ENCODE measurements at places on chromosomes 11 and 22.
A peak's percentile ranks its signal among the peaks of the same experiment; 100 is the strongest.

DNA sequence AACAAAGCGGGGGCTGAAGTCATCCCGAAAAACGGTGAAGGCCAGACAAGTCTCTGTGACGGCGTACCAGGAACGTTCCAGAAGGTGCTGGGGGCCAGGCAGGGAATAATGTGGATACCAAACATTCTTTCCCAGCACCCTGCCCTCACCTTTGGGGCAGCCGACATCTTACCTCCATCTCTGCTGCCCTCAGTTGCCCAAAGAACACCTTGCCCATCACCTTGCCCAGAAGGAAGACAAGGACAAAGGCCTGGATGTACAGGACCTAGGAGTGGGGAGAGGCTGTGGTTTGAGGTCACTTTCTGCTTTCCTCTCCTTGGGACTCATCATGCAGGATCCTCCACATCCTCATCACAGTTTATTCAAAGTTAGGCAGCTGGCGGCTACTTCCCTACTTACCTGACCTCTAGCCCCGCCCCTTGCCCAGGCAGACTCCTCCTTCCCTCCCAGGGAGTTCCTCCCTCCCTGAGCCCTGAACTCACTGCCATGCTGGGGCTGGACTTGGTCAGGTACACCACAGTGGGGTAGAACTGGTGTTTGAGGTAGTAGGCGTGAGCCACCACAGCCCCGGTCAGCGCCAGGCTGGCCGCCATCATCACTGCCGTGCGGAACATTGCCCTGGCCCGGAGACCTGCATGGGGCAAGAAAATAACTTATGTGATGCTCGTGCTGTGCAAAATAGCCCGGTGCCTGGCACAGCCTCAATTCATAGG is 1.2 kb downstream of the SYVN1 start:
- no peak for DNase-seq

DNA sequence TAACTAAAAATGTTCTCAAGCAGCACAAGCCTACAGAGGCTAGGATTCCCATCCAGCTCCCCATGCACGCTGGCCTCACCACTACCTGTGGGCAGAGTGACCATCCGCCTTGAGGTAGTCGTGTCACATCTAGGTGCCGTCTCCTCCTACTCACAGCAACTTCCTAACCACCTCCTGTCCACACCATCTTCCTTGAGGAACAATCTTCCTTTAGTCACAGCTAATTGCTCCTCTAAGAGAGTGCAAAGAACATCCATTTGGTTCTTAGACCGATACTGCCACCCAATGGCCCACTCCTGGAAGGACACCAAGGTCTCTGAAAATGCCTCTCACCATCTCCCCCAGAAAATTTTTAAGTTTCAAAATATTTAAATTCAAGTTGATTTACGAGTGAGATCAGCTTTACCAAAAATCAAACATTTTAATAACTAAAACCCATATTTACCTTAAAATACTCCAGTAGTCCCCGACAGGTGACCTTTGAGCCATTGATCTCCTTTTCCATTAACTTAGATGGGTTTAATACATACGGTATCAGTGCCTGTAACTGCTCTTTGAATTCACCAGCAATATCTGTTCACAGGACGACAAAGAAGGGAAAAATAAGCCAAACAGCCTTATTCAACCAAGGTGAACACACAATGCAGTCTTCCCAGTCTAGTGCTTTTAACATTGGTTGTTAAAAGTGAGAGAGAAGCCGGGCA is 21.7 kb upstream of the PLAAT3 start:
- peak; percentile 48 for DNase-seq

GRCh38 chr22:19900707-19901436 is 40.7 kb upstream of the COMT start:
- DNase-seq, result no peak

GRCh38 chr11:125274774-125275173 is 110.2 kb downstream of the PKNOX2 start:
- DNase-seq, result no peak

DNA sequence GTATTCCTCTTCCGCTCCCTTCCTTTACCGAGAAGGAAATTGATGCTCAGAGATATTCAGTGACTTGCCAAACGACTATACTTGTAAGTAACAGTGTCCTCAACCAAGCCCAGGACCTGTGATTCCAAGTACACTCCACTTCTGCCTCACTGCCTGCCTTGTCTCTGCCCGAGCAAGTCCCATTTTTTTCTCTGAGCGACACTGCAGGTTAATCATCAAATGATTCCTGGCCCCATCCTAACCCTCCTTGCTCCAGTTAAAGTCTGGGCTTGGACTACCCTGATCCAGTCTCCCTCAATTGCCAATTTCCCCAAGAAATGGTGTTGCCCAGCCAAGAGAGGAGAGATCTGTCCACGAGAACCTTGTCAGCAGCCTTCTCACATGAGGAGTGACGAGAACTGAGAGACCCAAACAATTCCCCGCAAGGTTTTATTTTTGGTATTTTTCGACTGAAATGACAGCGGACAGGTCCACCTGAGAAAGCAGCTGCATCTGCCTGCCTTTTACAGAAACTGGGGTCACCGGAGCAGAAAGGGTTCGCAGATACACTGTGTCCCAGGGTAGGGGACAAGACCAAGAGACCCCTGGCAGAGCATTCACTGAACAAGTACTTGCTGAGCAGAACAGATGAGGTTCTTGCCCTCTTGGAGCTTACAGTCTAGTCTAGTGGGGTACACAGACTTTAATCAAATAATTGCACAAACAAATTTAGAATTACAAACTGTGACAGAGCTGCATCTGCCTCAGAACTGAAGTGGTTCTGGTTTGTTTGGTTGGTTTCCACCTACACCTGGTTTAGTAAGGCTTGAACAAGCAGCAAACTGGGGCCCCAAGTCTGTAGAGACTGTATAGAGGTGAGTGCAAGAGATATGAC is 11.4 kb downstream of the POU2AF1 start:
- DNase-seq, result no peak

Measured in NCI-H1436 (cell line).